NCI-H1417 (cell line): ENCODE measurements at places on chromosomes 6 and 20.
A peak's percentile ranks its signal among the peaks of the same experiment; 100 is the strongest.

GRCh38 chr6:165571068-165571682 lies 91.9 kb downstream of the PDE10A start:
- no peak for DNase-seq

DNA sequence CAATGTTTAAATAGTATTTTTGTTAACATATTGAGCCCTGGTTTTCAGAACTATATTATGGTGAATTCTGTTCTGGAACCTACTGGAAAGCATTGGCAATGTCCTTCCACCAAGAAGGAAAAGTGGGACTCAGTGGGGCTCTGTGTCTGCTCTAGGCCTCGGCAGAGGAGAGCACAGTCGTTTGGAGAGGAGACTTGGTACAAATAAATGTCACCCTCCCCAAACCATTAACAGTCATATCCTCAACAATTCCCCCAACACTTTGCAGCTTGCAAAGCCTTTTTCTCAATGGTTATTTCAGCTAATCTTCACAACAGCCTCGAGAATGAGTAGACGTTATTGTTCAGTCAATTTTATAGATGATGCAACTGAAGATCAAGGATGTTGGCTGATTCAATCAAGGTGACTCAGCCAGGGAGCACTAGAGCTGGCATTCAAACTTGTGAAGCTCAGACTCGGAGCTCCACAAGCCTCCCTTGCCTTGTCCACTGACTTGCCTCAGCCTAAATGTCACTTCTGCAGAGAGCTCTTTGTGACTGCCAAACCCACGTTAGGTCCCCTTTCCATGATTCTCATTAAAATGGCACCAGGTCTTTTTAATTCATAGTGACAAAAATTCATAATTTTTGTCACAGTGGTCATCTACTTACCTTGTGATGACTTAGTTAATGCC lies 60.6 kb downstream of the TOX2 start:
- DNase-seq: no peak

- DNase-seq: no peak
Measured at GRCh38 chr6:45742591-45742990, 273.1 kb downstream of the CLIC5 start.

- DNase-seq: no peak
Measured at GRCh38 chr6:14763139-14763538, 482.7 kb upstream of the JARID2 start.

- DNase-seq: no peak
Measured at GRCh38 chr6:142985281-142985680, 40.3 kb upstream of the HIVEP2 start.

- DNase-seq: peak; percentile 74
Measured at GRCh38 chr20:39004508-39004907, 42.4 kb downstream of the DHX35 start.

DNA sequence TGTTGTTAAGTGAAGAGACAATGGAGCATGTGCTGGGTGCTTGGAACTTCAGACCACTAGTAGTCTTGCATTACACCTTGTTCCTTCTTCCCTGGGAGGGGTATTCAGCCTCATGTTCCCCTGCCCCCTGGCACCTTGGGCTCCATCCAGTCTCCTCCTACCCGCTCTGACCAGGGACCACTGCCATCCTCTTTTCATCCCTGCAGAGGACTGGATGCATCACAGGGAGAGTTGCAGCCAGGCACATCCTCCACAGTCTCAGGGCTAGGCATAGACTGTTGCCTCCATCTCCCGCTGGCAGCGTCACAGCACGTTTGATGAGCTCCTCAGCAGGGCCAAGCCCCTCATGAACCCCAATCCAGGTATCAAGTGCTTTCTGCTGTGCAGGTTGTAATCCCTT lies 1.3 kb upstream of the TAAR8 start:
- no peak for DNase-seq

DNA sequence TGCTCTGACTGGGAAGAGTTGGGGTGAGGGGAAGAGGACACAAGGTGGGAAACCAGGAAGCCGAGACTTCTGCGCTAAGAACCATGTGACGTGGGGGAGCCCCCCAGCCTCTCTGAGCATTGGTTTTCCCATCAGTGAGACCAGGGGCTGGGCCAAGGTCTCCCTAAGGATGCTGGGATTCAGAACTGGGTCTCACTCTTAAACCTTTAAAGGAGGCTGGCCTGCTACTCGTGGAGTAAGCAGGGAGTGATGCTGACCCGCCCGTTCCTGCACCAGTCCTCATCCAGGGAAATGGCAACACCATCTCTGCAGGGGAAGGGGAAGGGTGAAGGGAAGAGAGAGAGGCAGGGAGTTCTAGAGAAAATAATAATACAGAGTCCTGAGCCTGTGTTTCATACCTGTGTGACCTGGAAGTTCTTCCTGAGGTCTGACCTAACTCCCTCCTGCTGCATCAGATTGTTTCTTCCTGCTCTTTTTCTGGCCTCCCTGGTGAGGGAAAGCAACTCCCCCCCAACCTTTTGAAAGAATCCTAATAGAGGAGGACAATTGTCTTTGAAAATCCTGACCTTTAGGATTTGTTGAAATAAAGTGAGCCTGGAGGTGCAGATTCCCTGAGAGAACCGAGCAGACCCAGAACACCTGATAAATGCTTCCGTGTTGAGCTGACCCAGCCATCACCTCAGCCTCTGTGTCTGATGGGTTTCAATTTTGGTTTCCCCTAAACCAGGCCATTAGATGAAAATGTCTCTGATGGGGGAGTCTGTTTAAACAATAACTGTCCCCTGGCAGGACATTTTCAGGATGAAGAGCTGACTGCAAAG lies 3.0 kb upstream of the GRM4 start:
- no peak for DNase-seq

DNA sequence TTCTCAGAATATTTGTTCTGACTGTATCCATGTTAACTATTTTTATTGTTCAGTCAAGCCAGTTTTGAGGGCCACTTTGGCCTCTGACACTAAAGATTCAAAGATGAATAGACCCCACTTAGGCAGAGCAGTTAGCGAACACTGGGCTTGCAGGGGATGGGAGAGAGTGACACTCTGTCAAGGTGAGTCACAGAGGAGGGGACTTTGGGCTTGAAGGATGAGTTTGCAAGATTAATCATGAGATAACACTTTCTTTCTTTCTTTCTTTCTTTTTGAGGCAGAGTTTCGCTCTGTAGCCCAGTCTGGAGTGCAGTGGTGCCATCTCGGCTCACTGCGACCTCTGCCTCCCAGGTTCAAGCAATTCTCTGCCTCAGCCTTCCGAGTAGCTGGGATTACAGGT lies 46.4 kb downstream of the SPATA2 start:
- no peak for DNase-seq

- DNase-seq: no peak
Measured at GRCh38 chr6:72922401-72922800, 300.5 kb downstream of the KCNQ5 start.

DNA sequence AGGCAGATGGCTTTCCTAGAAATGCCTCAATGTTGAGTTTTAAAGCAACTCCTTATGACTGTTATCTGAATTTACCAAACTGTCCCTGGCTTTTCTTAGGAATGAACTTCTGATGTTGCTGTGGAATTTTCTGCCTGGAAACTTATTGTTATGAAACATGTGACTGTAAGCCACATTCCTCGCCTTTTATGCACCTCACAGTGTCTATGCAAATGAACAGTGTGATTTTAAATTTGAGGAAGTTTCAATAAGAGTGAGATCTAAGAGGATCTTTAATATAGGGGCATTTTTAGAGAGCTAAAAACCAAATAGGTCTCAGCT lies 2.4 kb upstream of the CCR6 start:
- DNase-seq: no peak

DNA sequence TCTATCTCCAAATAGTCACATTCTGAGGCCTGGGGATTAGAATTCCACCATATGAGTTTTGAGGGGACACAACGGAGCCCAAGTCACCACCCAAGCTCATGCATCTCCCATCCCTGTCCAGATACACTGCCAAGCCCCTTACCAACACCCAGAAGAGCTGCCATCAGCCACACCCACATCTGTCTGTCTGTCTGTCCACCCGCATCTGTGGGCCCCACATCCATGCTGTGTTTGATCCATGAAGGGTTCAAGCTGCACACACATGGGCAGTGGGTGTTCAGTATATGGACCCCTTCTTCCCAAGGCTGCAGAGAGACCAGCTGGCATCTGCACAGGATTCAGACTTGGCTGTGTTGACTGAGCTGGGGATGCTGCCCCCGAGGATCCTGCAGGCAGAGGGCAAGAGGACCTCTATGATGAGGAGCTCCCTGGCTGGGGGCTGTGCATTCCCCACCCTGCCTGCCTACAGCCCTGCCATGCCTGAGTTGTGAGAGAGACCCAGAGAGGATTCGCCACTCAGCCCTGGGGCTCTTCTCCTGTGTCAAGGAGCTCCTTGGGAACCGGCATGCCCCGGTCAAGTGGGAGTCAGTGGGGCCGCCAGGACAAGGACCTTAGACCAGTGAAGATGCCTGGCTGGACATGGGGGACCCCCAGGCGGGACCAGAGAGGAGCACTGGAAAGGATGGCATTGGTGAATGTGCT lies 206.4 kb downstream of the SYNDIG1 start:
- no peak for DNase-seq

- DNase-seq: no peak
Measured at GRCh38 chr6:150079604-150080003, 10.7 kb upstream of the ULBP3 start.

GRCh38 chr6:107641071-107641470 lies 151.2 kb downstream of the SOBP start:
- DNase-seq: no peak

DNA sequence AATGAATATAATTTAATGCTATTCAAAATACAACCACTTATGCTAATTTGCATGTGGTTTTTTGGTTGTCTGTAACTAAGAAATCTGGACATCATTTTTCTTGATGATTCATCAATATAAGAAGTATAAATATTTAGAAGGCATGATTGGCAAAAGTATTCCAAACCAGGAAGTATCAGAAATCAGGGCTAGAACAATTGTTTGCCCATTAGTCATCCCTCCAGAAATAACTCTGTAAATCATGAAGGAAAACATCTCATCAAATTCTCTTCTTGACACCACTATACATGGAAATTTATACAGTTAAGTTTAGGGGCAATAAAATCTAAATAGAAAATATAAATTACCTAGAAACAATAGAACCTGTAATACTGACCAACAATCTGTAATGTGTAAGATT lies 554.7 kb upstream of the HS3ST5 start:
- DNase-seq: no peak

GRCh38 chr20:64053841-64054661 lies 4.6 kb upstream of the SOX18 start:
- DNase-seq: no peak

DNA sequence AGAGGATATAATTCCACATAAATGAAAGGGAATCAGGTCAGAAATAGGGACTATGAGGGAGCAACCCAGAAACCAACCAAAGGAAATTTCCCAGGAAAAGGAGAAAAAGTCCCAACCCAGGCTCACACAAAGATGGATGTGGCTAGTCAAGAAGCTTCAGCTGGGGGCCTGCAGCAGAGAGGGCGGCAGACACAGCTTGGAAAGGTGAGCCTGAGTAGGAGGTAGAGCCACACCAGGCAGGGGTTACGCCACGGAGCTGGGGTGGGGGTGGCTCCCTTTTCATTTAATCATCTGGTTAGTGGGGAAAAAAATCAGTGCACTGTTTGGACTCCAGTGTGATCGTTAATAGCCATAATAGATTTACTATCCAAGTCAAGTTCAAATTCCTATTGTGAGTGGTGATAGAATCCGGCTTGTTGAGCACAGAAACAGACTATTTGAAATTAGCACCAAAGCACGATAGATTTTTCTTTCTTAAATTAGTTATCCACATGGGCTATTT lies 220.6 kb downstream of the TPBG start:
- no peak for DNase-seq

GRCh38 chr20:46406986-46407670 lies 713 bp upstream of the ELMO2 start:
- DNase-seq: peak; percentile 94

DNA sequence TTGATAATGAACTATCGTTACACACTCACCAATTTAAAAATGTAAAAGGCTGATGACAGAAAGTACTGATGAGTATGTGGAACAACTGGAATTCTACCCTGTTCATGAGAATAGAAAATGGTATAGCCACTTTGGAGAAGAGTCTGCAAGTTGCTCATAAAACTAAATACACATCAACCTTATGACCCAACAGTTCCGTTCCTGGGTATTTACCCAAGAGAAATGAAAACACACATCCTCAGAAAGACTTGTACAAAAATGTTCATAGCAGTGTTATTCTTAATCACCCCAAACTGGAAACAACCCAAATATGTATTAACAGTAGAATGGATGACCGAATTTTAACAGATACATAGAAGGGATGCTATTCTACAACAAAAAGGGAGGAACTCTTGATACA lies 145.7 kb upstream of the LRFN2 start:
- no peak for DNase-seq

- peak; percentile 37 for DNase-seq
Measured at GRCh38 chr20:23257106-23257761, 93.4 kb upstream of the NXT1 start.

- DNase-seq: no peak
Measured at GRCh38 chr6:112690497-112691202, 343.5 kb downstream of the RFPL4B start.

DNA sequence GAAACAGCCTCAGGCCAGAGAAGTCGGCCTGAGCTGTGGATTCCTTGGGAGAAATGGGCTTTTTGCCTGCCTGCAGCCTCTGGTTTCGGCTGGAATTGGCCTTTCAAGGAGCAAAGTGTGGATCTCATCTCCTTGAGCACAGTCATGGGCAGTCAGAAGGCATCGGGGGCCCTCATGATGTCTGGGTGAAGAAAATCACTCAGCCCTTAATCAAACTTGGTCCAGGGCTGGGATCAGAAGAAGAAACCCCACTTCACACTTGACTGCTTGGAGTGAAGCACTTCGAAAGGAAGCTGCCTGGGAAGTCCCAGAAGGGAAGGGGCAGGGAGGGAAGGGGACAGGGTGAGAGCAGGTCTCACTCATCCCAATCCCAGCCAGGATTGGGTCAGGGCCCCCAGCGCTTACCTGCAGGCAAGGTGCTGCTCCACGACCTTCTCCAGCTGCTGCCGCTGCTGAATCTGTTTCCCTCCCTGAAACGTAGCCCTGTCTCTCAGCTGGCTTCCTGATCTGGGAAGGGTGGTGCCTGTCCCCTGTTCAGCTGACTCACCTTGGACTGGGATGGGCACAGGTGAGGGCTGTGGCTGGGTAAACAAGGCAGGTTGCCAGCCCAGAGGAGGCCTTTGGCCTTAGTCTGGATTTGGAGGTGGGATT lies at the start of gene SDCBP2:
Gene SDCBP2, minus strand, starts transcription at position 460 of the 651 bp plus-strand sequence. CDS start 8,723 bp downstream, outside the sequence.
- no peak for DNase-seq

DNA sequence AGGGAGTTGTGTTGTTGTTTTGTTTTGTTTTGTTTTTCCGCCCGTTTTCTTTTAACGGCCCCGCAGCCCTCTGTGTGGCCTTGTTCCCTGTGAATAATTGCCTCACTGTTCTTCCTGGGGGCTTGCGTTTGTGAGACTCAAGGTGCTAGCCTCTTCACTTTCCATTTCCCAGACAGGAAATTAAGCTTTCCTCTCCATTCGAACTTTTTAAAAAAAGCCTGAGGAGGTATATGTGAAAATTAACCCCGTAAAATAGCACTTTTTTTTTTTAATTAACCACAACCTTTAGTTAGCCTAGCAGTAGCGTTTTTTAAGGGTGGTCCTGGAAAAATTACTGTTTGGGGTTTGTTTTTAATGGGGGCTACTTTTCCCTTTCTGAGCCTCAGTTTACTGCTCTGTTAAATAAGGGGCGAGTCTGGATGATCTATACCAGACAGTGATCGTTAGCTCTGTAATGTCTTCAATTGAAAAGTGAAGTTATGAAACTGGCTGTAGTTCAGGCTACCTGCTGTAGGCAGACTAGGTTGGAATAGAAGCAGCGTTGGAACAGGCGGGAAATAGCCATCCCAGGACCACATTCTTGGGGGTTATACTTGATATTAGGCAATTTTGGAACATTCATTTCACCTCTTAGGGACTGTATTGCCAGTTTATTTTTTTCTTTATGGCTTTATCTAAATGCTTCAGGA lies 1.7 kb downstream of the STX16 start:
- no peak for DNase-seq

- no peak for DNase-seq
Measured at GRCh38 chr6:104521176-104521575, 338.5 kb downstream of the HACE1 start.
